ENCODE measurements at places on chromosomes 2 and 18.

DNA sequence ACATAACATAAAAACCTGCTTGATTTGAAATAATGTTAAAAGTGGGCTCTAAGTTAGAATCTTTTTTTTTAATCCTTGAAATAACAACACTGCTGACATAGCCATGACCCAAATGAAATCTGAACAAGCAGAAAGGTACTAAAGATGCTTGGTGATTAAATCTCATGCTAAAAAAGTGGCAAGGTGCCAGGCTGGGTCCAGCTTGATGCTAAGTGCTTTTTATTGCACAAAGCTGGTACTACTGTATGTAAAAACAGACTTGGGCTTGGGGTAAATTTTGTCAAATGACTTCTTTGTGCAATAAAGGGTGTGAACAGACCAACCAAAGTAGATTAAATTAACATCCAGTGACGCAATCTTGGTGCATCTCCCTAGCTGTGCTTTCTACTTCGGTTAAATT lies 13.4 kb downstream of the BCL11A start:
- DNase-seq: no peak

DNA sequence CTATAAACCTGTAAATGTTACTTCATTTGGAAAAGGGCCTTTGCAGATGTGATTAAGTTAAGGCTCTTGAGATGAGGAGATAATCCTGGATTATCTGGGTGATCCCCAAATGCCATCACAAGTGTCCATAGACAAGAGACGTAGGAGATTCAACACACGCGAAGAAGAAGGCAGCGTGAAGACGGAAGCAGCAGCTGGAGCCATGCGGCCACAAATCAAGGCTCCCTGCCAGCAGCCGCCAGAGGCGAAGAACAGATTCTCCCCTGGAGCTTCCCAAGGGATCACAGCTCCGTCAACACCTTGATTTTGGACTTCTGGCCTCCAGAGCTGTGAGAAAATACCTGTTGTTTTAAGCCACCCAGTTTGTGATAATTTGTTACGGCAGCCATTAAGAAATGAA lies 11.0 kb upstream of the VAPA start:
- no peak for DNase-seq

DNA sequence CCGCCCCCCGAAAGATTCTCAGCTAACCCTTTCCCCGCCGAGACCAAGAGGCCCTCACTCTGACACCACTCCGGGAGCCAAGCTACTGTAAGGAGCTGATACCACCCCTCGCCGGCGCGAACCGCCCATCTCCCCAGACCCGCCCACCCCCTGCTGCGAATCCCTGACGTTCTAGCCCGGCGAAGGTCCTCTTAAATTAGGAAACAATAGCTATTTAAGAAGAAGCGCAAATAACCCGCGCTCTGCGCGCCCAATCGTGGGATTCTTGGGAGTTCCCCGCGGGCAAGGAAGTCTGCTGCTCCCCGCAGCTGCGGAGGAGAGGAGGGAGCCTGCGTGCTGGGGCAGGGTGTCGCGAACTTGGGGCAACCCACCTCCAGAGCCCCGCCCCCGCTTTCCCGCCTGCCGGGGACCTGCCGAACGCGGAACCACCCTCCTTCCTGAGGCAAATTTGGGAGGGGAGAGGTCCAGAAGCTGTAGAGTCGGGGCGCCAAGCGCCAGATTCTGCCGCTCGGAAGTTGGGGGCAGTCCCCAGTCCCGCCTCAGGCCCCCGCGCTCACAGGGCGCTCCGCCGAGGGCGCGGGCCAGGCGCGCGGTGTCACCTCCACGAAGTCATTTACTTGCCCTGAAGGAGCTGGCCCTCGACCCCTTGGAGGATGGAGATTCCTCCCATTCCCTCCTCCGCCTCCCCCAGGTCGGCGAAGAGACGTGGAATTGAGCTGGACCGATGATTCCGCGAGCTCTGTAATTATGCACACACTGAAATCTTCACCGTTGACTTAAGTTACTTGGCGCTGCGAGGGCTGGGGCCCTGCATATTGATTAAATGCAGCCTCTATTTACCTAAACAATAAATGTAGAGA lies 8.4 kb upstream of the SP9 start:
- no peak for DNase-seq

GRCh38 chr2:136319237-136319636 lies 201.3 kb upstream of the CXCR4 start:
- DNase-seq: no peak

DNA sequence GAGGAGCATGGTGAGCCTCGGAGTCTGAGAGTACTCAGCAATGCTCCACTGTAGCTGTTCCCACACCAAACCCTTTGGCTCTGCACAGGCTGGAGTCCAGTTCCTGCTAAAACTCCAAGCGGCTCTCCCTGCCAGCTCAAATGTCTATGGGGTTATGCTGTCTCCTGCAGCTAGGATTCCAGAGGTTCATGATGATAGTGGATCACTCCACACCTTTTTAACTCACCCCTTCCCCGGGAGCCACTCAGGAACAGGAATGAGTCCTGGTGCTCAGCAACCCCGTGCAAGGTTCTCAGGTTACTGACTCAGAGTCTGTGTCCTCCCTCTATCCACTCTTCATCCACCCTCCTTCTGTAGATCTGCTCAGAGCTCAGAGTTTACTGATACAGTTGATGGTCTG lies 410.0 kb downstream of the CDH19 start:
- DNase-seq: no peak

DNA sequence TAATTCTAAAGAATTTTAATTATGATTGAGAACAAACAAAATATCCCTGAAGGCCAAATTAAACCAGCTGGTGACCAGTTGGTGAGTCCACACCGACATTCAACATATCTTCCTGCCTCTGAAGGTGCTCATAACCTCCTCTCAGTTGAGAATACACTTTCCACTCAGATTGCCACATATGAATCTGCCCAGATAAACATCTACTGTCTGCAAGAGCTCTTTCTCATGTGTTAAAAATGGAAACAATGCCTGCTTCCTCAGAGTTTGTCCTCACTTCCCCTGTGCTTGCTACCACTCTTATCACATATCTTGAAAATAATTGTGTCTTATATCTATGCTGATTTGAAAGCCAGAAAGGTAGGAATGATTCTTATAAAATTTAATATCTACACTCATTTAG lies 177.7 kb upstream of the GULP1 start:
- no peak for DNase-seq

- no peak for DNase-seq
These were observed 105.7 kb downstream of the ACAA2 start for GRCh38 chr18:49707599-49707998.

DNA sequence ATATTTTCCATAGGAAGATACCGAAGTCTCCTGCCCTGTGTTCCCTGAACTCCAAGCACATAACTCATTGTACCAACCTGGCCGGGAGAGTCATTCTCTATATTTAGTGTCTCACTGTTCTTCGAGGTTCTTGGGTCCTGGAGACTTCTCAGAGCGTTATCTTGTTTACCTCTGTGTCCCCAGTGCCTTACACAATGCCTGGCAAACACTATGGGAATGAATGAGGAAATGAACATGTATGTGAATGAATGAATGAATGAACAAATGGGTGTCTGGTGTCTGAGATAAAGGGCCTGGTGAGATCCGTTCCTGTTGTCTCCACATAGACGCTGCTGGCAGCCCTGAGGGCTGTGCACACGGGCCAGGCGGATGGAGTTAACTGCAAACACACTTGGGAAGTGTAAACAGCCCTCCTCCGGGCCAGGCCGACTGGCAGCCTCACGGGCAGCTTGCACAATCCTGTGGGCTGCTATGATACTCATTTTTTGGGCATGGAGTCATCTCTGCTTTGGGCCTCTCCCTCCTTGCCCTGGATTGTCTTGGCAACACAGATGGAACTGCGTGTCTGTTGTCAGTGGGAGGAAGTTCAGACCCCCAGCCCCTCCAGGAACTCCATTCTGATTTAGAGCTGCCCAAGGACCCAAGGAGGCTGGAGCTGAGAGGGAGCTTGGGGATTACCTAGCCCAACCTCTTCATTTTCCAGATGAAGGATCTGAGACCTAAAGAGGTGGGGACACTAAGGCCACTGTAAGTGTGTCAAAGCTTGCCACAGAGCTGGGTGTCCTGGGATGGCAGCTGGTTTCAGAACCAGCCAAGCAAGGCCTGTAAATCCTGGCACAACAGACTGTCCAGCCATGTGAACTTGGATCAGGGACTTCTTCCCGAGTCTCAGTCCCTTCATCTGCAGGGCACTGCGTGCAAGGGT lies 124.4 kb downstream of the INHBB start:
- no peak for DNase-seq

GRCh38 chr2:95077861-95078603 lies 43.6 kb downstream of the MRPS5 start:
- DNase-seq: no peak

DNA sequence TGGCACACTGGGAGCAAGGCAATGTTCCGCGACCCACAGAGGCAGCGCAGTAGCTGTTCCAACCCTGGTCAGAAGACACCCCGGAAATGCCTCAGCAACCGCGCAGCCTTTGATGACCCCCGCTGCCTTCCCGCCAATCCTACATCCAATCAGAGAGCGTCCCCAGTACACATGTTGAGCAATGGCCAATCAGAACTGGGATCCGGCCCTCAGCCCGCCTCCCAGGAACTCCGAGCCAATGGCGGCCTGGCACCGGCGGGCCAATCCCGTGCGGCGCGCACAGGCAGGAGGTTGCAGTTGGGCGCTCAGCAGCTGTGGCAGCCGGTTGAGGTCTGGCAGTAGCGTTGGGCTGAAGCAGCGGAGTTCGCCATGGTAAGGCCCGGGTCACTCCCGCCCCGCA lies at the start of gene TUBA3D:
Gene TUBA3D, plus strand, starts transcription at position 289 of the 400 bp plus-strand sequence. Its CDS starts 81 bp downstream, at position 370.
- DNase-seq: no peak

- peak; percentile 67 for DNase-seq
These were observed 9.4 kb upstream of the CRYBA2 start for GRCh38 chr2:219002395-219003266.

DNA sequence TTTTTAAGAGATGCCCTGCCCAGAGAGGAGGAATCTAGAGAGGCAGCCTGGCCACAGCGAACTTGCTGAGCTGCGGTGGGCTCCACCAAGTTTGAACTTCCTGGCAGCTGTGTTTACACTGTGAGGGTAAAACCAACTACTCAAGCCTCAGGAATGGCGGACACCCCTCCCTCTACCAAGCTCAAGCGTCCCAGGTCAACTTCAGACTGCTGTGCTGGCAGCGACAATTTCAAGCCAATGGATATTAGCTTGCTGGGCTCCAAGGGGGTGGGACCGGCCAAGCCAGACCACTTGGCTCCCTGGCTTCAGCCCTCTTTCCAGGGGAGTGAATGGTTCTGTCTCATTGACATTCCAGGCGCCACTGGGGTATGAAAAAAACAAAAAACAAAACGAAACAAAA lies 289.4 kb downstream of the KCNS3 start:
- DNase-seq: peak; percentile 26

DNA sequence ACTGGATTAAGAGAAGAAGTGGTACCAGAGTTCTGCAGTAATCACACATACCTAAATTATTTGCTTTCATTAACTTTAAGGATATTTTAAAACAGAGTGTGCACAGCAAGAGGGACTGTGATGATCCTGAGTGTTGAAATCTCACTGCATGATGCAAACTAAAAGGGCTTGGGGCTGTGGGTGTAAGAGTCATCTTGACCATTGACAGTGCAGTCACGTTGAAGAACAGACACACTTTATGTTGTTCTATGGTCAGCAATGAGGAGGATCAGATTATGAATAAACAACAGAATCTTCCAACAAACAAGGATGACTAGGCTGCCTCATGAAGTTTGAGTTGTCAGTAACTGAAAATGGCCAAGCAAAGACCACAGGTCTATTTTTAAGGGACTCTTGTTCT lies 87.2 kb upstream of the GALNT5 start:
- no peak for DNase-seq

GRCh38 chr18:36378205-36378604 lies 80.7 kb downstream of the FHOD3 start:
- DNase-seq: no peak

DNA sequence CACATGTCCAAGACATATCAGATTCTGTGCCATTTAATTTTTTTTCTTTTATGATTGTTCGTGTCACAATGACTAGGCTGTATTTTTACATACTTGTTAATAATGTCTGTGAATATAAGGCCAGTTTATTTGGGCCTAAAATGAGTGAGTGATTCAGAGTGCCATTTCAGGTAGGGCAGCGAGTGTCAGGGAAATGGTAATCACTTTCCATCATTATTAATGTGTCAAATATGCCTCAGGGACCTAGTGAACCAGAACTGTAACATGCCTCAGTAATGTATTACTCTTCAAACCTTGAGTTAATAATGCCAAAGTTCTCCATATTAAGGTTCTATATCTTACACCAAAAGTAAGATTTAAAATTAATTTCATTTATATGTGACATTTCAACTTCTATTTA lies 8.6 kb downstream of the FAM171B start:
- no peak for DNase-seq

GRCh38 chr18:61157451-61157850 lies 175.8 kb upstream of the CDH20 start:
- no peak for DNase-seq

- DNase-seq: no peak
These were observed 483.5 kb upstream of the SLC8A1 start for GRCh38 chr2:40935349-40935748.

- no peak for DNase-seq
These were observed 327.1 kb upstream of the CDH19 start for GRCh38 chr18:66931010-66931409.

DNA sequence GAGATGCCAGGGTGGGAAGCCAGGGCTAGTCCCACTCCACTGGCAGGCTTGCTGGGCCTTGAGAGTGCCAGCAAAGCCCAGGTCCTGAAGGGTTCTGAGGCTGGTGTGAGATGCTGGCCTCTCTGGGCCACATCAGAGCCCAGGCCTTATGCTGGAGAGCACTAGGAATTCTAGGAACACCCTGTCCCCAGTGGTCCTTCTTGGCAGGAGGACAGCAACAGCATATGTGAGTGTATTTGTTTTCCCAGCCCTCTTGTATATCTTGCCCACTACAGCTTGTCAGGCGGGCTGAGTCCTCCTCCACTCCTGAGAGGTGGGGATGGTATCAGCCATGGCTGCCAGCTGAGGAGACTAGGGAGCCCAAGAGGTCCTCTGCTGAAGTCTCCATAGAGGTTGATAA lies 327.0 kb downstream of the PDE11A start:
- DNase-seq: no peak

- DNase-seq: no peak
These were observed 50.4 kb downstream of the MMADHC start for GRCh38 chr2:149537092-149537726.

Data from RPMI8226 (cell line).